Activated CD4-positive, alpha-beta T cell treated with anti-CD3 and anti-CD28 coated beads, Interleukin-2, amount 50 U/mL, for 4 hours (primary cell): ENCODE measurements at places on chromosomes 6 and 20.

GRCh38 chr20:46635514-46636136 is 15.6 kb downstream of the SLC13A3 start:
- no peak for DNase-seq

- no peak for DNase-seq
These were observed 128.0 kb downstream of the RFPL4B start for GRCh38 chr6:112475083-112475482.

DNA sequence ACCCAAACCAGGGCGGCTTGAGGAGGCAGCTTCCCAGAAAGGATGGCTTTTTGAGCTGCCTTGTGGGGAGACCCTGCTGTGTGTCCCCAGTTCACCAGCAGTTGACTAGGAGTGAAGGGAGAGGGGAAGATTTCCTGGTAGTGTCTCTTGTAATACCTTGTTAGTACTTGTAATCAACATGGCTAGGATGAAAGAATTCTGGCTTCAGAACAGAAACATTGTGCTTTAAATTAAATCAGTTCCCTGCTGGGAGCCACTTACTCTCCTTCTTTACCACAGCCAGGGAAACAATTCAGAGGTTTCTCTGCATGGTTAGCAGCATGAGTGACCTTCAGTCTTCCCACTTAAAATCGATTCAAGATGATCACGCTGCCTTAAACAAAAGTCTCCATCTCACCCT is 525.4 kb upstream of the ID4 start:
- DNase-seq: no peak

DNA sequence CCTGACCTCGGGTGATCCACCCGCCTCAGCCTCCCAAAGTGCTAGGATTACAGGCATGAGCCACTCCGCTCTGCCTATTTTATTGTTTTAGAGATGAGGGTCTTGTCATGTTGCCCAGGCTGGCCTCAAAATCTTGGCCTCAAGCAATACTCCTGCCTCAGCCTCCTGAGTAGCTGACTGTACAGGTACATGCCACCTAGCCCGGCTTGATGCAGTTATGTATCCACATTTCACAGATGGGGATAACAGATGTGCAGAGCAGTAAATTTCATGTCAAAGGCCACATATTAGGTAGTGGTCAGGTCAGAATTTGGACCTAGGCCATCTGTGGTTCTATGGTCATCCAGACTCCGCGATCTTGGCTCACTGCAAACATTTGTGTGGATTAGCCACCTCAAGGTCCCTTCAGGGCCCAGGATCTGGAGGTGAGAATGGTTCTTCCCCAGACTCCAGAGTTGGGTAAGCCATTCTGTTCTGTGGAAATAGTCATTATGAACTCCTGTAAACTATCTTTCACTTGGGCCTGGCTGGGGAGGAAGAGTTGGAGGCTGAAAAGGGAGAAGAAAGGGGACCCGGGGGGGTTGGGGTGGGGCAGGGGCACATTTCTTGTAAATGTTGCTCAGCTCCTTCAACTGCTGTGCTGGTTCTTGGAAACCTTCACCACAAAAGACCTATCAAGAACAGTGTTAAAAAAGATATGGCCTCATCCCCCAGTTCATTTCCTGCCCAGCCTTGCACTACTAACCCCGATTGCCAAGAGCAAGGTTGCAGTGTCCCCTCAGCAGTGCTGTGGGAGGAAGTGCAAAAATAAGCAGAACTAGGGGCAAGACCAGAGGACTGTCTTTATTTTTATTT is 13.0 kb downstream of the PIM1 start:
- DNase-seq: peak; percentile 56

GRCh38 chr20:13259921-13260320 is 38.8 kb downstream of the ISM1 start:
- DNase-seq: no peak

DNA sequence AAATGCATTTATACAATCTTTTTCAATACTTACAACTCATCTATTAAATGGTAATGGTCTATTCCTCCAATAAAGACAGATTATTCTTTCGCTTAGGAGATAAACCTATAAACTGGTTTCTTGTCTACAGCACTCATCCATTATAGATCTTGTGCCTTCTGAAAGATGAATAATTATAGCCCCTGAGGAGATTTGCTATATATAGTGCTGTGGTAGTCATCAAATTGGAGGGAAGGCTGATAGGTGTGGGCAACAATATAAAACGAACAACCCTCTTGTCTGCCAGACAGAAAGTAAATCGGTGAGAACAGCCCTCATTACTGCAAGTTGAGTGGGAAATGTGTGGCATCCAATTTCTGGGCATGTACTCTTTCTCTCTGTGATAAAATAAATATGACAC is 292.5 kb upstream of the CNR1 start:
- DNase-seq: no peak
